HL-60 (cell line): ENCODE measurements at places on chromosomes 4 and X.

DNA sequence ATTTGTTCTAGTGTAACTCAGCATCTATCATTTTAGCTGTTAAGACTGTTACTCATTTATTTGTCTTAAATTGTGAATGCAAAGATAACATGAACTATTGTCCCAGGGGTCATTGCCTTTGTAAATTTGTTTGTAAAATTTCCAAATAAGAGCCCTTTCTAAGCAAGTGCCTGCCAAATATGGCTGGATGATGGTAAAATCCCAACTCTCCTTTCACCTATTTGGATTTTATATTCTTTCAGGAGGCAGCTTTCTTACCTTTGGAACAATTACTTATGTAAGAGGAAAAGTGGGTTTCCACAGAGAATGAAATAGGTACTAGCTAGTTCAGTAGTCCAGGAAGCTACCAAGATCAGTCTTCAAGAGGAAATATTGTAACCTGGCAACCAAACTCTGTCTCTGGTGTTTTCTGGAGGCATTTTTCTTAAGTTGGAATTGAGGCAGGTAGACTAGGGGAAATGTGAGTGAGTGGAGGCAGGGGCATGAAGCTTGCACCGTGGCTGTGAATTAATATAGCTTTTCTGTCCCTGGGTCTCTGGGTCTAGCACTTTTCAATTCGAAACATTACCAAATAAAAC is 363.0 kb upstream of the ZCCHC13 start:
- peak; percentile 5 for DNase-seq

GRCh38 chrX:6738518-6739470 is 203.9 kb upstream of the VCX3A start:
- no peak for DNase-seq

GRCh38 chr4:87118826-87119225 is 101.6 kb downstream of the KLHL8 start:
- no peak for DNase-seq

DNA sequence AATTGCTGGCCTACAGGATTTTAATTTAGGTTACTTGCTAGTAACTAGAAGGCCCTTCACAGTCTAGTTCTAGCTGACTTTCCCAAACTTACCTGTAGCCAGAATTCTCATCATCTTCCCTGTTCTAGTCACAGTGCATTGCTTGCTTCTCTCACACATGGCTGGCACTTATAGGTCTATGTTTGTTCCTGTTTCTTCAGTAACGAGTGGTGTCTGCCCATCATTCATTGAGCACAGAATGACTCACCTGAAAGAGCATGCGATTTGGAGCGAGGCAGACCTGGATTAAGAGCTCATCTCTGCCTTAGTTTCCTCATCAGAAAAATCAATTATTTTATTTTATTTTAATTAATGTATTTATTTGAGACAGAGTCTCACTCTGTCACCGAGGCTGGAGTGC is 201.7 kb upstream of the ANK2 start:
- no peak for DNase-seq

DNA sequence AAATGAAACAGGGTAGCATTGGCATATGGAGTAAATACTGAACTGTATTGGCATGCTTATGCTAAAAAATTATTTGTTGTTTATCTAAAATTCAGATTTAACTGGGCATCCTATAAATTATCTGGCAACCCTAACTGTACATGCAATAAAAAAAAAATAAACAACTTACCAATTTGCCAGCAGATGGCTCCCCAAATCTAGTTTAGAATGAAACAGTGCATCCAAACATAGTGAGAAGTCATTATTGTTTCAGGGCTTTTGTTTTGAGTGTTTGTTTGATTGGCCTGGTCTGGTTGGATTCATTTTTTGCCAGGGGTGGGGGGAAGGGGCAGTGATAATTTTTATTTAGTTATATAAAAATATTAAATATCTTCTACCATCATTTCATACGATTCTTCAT is 12.8 kb upstream of the NSUN7 start:
- DNase-seq, result no peak

GRCh38 chrX:129111081-129111798 is 412.1 kb downstream of the SMARCA1 start:
- no peak for DNase-seq
